HT-29 (cell line): ENCODE measurements at places on chromosomes 6 and 20.
A peak's percentile ranks its signal among the peaks of the same experiment; 100 is the strongest.

DNA sequence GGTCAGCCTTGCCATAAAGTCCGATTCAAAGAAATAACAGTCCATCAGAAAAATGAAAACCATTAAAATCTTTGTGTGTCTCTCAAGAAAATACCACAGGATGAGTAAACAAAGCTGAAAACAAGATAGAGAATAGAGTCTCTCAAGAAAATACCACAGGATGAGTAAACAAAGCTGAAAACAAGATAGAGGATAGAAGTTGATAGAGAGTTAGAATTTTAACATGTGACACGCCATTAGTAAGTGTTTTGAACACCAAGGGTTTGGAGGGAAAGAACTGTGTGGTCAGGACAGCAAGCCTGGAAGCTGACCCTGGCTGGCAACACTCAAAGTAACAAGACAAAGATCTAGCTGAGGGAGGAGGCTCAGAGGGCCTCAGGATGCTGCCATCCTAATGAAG is 43.9 kb upstream of the PRND start:
- no peak for DNase-seq

- DNase-seq: no peak
Measured at GRCh38 chr20:46900086-46900485, 5.4 kb downstream of the EYA2 start.

- DNase-seq: no peak
Measured at GRCh38 chr20:10324198-10324847, 105.7 kb downstream of the SNAP25 start.

DNA sequence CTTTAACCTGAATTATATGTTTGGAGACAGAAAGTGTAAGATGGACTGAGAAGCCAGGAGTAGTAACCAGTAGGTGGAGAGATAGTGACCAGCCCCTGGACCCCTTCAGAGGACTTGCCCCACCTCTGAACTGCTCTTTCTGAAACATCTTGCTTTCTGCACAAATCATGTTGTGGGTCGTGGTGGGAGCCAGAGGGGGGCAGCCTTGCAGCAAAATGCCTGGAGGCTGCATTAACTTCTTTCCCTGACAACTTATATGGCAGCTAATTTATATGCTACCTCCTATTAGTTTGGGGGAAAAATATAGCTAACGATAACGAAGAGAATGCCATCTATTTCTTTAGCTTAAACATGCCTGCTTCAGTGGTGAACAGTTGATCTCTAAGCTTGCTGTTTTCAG is 859.8 kb downstream of the MAFB start:
- no peak for DNase-seq

GRCh38 chr6:44561060-44561623 is 173.6 kb downstream of the CDC5L start:
- DNase-seq: no peak

DNA sequence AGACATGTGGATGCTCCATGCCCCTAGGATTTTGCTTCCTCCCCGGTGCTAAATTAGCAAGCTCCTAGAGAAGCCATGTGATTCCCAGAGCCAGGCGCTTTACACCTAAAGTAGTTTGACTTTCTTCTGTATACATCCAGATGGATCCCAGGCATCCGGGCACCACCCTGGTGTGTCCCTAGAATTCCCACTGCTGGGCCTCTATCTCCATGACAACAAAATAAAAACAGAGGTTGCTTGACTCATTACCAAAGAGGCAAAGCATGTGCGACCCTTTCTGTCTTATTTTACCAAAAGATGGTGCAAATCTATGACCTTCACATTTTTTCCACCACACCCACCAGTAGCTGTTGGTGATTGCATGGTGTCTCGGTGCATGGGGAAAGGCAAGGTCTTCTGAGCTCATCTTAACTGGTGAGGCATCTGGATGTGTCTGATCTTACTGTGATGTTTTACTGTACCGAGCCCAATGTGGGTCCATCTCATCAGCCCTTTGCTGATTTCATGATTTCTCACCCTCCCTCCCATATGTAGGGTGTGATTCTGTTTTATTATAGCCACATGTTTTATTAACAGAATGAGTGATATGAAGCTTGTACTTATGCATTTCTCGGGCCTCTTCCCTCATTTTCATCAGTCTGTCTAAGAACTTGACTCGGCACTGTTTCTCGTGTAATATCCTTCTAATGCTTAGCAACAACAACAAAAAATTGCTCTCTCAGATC is 27.4 kb upstream of the VAPB start:
- DNase-seq: peak; percentile 49

- DNase-seq: peak; percentile 95
Measured at GRCh38 chr20:21607971-21608725, 94.3 kb upstream of the NKX2-2 start.

DNA sequence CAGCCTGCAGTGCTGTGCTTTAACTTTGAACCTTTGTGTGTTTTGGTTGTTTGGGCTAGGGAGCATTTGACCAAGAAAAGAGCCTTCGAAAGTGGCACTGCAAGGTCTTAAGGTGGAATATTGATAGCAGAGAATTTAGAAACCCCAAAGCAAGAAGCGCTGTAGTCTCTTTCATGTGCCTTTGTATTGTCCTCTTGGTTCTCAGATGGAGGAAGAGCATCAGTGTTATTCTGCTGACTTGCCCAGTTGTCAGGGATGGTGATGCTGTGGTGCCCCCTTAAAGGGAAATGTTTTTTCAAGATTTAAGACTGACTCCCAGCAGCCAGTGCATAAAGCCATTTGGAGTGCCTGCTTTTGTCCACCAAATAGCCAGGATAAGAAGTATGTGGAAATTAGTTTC is 102.7 kb upstream of the INSM1 start:
- no peak for DNase-seq
